ENCODE measurements at places on chromosomes 1 and 21.

GRCh38 chr1:228990906-228991569, 255.8 kb downstream of the RHOU start:
- DNase-seq, result no peak

DNA sequence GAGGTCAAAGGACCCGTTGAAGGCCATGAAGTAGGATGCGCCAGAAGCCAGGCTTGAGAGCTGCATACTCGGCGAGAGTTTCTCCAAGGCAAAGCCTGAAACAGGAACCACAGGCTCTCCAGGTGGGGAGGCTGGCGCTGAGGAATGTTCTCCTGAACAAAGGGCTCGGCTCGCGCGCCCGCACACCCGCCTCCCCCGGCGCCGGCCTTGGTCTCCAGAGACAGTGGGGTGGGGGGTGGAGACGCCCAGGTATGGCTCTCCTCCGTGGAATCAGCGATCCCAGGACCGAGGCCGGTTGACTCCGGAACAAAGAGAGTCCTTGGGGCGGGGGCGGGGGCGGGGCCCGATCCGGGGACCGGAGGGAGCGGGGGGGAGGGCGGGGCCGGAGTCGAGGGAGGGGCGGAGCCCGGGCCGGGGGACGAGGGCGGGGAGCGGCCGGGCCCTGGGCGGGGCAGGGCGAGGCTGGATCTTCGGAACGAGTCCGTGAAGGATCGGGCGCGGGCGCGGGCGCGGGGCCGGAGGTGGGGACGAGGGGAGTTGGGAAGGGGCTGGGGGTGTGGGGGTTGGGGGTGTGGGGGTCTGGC, 85.0 kb downstream of the NKAIN1 start:
- DNase-seq, result peak; percentile 84

DNA sequence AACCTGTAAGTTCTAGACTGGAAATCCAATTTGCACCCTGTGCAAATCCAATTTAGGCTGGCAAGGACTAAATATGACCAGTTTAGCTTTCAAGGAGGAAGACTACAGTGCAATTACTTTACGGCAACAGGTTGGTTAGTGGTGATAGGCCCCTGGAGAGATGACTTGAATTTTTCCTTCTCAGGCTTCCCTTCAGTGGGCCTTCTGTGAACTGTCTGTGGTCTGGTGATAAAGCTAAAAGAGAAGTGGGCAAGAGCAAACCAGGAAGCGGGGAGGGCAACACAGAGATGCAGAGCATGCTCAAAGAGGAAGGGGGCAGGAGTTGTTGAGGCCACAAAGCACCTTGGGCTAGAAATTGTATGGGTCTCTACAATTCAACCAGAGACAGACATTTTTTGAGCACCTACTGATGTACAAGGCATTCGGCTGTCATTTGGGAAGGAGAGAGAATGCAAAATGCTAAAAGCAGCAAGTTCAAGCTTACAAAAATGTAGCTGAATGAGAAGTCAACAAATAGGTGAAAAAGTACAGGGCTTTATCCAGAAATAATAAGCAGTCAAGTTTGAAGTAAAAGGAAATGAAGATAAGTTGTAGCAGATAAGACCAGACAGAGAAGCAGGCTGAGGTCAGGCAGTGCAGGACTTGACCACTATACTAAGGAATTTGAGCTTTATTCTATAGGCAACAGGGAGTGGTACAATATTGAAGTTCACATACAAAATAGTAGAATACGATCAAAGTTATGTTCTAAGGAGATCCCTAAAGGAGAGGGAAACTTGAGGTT, 23.9 kb downstream of the INPP5B start:
- DNase-seq, result no peak

DNA sequence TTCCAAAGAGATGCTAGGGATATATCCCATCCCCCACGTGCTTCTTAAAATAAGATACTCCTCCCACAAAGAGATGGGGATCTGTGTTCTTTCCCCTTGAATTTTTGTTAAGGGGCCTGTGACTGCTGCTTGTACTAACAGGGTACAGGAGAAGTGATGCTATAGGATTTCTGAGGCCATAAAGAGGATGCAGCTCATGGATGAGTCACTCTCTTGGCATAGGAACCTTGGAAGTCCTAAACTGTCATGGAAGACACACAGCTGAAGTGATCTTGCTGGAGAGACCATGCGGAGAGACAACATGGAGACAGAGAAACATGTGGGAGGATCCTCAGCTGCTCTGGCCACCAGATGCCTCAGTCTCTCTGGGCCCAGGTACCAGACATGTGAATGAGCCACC, 157.2 kb downstream of the S1PR1 start:
- DNase-seq, result no peak

GRCh38 chr21:44789880-44790279, 11.7 kb downstream of the UBE2G2 start:
- no peak for DNase-seq

- peak; percentile 28 for DNase-seq
These were observed 97.8 kb upstream of the ZC3H11B start for GRCh38 chr1:219710529-219711194.

DNA sequence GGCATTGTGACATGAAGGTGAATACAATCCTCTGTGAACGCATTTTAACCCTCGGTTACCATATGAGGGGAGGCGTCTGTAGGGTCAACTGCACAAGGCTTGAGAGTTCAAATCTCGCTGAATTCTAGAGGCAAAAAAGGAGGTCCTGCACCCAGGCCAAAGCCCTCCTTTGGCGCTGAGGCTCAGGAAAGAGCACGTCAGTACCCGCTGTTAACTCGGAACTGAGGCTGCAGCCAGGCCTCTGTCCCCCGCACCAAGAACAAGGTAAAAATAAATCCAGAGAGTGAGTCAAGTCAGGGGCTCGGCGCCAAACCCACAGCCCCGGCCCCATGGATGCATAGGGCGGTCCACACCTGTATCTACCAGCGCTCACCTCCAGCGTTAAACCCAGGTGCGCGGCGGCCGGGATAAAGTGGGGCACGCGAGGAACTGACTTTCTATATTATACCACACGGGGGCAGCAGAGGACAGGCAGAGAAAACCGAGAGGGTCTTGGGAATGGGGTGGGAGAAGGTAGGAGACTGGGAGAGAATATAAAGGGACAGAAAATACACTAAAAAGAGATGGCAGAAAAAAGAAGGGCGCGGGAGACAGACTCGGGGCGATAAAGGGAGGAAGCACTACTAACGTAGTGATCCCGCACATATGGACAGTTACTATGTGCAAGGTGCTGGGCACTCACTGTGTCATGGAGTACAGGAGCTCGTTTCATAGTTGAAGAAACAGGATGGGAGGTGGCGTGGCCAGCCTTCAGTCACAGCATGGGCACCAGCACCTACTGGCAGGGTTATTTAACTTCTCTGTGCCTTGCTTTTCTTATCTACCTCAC, 54.9 kb downstream of the DMRTA2 start:
- peak; percentile 46 for DNase-seq

DNA sequence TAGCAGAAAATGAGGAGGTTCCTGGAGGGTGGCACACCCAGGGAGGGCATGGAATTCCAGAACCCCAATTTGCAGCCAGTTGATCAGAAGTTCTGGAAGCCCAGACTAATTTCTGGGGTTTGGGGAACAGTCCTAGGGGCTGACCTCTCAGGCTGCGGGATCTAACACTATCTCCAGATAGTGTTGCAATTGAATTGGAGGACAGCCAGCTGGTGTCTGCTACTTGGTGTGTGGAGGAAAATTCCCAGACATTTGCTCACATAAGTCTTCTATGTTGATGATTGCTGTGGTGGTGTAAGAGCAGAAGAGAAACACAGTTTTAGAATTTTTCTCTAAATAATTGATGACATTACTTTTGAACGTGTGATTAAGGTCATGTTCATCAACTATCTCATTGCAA, 154.3 kb upstream of the RNPC3 start:
- DNase-seq, result no peak

DNA sequence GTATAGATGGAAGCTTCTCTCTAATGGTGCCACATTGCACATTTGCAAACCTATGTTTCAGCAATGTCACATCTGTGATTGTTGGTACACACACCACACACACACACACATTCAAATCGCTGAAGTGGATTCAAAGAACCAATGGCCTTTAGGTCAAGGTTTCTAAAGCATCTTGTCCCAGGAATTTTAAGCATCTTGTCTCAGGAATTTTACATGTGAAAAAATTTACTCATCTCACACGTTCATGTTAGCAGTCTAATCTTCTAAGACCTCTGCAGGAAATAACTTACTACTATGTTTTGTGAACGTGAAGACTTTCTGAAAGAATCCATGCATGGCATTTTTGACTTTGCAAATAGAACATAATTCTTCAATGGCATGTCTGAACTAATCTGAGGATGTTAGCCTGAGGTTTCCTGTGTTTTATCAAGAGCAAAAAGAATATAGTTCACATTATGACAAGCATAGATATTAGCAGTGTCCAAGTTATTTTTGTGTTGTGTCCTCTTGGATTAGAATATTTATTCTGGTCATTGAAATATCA, 125.1 kb downstream of the CYYR1 start:
- no peak for DNase-seq

GRCh38 chr21:20108016-20108415, 890.2 kb upstream of the NCAM2 start:
- DNase-seq, result no peak

GRCh38 chr1:15196807-15197530, 43.4 kb downstream of the TMEM51 start:
- DNase-seq, result no peak

DNA sequence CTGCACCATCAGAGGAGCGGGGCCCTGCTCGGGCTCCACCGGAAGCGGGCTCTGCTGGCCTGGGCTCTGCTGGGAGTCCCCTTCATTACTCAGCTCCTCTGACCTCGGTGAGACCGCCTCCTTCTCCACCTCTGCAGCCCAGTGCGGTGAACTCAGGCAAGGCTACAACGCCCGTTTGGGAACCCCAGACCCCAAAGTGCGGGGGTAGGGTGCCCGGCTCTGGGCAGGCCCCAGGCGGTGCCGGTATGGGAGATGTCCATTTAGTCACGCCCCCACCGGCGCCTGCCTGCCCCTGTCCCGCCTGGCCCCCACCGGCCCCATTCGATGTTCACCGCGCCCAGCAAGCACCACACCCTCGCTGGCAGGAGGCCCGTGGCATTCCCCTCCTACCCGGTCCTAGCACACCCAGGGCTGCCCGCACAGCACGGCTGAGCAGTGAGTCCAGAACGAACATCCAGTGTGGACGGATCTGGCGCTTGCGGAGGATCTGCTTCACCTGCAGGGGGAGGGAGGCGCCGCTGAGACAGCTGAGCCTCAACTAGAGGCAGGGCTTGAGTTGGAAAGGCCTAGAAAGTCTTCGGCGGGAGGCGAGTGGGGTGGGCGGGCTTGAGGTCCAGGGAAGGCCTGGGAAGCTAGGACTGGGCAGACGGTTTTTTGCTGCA, 10.0 kb downstream of the MAP3K6 start:
- peak; percentile 56 for DNase-seq

DNA sequence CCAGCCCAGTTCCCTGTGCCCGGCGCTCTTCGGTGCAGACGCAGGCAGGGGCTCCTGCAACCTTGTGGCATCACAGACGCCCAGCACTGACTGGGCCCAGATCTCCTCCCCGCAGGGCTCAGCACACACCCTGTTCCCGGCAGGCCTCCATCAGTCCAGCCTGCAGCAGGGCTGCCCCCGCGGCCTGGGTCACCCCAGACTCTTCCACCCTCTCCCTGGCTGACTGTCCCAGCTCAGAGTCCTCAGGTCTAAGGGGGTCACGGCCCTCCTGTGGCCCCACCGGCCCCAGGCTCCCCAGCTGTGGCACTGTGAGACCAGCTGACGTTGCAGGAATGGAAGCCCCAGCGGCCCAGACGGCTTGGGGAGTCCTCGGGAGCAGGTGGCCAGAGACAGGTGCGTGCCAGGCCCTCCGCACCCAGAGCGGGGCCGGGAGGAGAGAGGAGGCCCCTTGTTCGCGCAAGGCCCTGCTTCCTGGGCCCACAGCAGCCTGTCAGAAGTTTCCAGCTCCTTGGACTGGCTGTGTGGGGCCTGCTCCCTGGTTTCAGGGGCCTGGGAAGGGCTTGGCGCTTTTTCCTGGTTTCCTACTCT, 4.2 kb downstream of the B3GALT6 start:
- DNase-seq, result no peak

DNA sequence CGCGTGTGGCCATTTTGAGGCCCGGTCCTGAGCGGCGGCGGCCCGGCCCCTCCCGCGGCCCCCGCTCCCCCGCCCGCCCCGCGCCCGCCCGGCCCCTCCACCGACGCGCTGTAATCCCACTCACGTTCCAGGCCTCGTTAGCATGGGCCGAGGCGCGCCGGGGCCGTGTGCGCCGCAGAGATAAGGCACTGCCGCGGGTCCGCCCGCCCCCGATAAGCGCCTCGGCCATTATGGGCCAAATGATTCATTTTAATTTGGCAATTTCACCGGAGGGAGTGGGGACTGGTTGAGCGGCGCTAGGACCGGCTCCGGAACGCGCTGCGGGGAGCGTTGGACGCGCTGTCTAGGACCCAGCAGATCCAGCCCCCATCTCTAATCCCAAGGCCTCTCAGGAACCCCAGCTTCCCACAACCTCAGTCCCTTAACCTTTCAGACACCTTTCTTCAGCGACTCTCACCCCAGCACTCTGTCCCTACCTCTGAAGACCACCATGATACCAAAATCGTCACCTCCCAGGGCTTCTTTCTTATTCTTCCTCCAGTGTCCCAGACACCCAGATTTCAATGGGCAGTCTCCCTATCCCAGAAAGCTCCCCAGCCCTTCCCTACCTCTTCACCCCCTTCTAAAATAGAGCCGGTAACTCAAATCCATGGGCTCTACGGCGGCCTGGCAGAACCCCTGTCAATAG, at the start of gene TAL1:
Gene TAL1 (minus strand): TSS at position 39 of the 688 bp plus-strand sequence. CDS start 6,337 bp downstream, outside the sequence.
- DNase-seq, result no peak

- DNase-seq, result no peak
These were observed 7.1 kb downstream of the HUNK start for GRCh38 chr21:31879911-31880310.

DNA sequence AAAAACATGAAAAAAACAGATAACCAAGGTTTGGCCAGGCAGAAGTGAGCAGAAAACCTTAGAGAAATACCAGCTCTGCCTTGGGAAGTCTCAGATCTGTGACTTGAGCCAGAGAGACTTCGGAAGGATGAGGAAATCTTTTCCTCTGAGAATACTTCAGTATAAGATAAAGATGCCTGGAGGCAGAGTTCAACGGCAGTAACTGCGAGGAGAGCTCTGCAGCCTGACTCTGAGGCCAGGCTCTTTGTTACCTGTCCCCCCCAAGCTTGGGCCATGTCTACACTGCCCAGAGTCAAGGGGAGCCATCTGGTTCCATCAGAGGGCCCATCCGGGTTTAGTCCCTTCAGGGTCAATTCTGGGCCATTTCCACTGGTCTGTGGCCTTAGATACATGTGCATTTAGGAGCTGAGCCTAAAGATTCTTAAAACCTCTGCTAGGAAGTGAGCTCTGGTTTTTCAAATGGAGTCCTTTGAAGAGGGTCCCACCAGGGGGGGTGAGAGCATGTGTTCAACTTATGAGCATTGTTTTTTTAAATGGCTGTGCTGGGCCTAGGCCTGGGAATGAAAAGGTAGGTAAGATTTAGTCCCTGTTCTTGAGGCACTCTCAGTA, 8.7 kb downstream of the KIRREL1 start:
- no peak for DNase-seq

DNA sequence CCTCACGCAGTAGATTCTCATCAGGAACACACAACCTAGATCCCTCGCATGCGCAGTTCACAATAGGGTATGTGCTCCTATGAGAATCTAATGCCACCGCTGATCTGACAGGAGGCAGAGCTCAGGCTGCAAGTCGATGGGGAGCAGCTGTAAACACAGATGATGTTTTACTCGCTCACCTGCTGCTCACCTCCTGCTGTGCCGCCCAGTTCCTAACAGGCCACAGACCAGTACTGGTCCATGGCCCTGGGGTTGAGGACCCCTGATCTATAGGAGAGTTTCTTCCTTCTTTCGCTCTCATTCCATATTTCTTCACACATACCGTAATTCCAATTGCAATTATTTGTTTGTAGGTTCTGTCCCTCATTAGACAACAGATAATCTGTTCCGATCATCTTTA, 103.4 kb downstream of the CLEC20A start:
- no peak for DNase-seq

- DNase-seq, result no peak
These were observed 28.0 kb downstream of the GRIK3 start for GRCh38 chr1:37006132-37006868.
